Stimulated activated CD4-positive, alpha-beta T cell treated with anti-CD3 and anti-CD28 coated beads, Interleukin-2, amount 100 ng/mL, for 24 hours (primary cell): ENCODE measurements at places on chromosomes 6 and 20.

DNA sequence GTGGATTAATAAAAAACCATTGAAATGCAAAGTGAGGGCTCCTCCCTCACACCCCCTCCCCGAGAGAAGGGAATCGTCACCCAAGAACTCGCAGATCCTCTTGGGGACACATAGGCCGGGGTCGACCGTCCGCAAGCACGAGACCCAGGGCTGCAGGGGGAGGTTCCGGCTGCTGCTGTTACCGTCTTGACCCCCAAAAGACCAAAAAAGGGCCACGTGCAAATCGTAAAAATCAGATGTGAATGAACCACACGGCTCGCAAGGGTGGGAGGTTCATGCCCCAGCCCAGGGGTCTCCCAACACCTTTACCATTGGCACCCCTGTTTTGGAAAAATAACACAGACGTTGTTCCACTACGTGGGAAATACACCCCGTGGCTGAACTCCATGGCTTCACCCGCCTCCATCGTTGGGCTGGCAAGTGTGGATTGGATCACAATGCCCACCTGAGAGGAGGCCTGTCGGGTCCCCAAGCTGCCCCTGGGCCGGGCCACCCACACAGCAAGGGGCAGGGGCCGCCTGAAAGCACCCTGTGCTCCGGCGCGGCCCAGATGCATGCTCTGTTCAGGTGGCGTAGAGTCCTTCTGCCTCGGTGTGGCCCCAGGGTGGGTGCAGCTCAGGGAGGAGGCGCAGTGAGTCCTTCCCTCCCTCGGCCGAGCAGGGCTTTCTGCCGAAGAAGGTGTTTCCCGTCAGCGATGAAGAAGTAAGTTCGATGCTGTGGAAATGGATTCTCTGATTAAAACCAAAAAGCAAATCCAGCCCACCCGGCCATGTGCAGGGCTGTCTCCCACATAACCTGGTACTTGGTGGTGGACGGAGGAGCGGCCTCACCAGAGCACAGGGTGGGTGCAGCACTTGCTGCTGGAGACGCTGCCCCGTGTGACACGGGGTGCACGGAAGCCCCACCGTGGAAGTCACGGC lies 85.0 kb downstream of the YTHDF1 start:
- no peak for DNase-seq

DNA sequence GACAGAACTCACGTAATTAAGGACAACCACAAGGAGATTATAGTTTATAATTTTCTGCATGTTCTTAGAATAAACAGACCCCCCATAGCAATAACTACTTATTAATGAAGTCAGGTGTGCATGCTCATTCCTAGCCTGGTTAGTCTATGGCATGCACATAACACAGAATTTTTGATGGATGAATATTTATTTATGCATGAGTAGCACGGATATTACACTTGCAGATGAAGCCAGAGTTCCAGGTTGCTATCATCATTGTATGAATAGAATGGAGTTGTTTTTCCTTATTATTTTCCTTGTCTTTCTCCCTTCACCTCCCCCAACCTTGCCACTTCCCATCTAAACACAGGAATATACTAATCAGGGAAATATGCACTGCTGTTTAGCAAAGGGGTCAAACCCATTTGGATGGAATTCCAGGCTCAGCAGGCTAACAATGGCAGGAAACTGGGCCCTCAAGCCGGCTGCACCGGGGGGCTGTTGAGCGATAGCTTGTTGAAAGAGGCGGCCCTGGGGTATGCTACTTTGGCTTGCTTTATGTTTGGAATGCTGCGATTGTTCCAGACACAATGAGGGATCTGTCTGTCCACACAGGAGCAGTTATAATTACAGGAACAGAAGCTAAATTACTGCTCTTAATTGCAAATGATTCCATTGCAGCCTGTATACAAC lies 112.6 kb downstream of the TMEM170B start:
- DNase-seq: no peak

DNA sequence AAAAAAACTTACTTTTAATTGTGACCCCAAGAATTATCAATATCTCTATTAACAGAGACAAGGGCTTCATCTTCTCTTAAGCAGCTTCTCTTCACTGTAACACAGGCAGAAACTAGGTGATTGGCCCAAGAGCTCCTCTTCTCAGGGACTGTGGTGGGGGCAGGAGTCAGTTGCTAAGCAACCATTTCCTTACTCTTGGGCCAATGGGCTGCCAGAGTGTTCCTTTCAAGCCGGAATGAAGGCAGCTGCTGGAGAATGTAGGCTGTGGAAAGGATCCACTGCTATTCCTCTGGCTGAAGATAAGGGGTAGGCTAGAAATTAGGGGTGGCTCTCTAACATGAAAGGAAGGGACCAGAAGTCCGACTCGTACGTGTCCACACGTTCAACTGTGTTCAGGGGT lies at the start of gene SEL1L2:
SEL1L2 (minus strand) TSS at position 150 of the 400 bp plus-strand sequence; CDS start at position 70, 80 bp downstream.
- no peak for DNase-seq

GRCh38 chr20:17456279-17456678 lies 74.9 kb downstream of the BFSP1 start:
- DNase-seq: no peak

DNA sequence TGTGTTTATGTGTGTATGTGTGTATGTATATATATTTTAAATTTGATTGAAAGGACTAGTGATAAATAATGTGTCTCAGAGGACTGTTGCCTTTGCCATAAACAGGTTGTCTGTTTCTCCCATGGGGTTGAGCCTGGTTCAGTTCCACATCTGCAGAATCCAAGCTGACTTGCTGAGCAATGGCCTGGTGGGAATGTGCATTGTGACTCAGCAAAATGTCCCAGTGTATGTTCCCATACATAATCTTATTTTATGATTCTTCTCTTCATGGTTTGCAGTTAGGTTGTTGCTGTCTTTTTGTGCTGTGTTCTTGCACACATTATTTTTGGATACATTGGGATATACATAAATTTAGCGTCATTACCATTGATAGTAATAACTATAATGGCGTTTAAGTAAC lies 115.6 kb upstream of the SLC24A3 start:
- DNase-seq: no peak

DNA sequence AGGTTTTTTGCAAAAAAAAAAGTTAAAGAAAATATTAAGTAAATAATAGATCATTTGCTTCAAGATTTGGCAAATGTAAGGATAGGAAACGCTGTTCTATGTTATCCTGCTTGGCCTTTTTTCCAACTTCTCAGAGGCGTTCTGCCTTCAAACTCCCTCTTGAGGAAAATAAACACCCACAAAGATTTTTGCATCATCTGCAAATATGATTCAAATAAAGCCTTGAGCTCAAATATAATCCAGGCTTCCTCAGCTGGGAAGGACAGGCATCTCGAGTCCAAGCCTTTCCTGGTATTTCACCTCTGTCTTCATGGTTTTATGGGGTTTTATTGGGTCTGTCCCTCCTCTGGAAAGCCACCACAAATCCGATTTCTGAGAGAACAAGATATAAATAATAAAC lies 67.7 kb upstream of the PTPN1 start:
- DNase-seq: no peak

GRCh38 chr20:25398376-25399036 lies 7.9 kb upstream of the ABHD12 start:
- DNase-seq: no peak

GRCh38 chr6:83708970-83709747 lies at the start of gene SNAP91:
TSS of gene SNAP91 (minus strand) at chr6:83709101. CDS start at chr6:83707927, 1,174 bp downstream.
- DNase-seq: peak; percentile 22

DNA sequence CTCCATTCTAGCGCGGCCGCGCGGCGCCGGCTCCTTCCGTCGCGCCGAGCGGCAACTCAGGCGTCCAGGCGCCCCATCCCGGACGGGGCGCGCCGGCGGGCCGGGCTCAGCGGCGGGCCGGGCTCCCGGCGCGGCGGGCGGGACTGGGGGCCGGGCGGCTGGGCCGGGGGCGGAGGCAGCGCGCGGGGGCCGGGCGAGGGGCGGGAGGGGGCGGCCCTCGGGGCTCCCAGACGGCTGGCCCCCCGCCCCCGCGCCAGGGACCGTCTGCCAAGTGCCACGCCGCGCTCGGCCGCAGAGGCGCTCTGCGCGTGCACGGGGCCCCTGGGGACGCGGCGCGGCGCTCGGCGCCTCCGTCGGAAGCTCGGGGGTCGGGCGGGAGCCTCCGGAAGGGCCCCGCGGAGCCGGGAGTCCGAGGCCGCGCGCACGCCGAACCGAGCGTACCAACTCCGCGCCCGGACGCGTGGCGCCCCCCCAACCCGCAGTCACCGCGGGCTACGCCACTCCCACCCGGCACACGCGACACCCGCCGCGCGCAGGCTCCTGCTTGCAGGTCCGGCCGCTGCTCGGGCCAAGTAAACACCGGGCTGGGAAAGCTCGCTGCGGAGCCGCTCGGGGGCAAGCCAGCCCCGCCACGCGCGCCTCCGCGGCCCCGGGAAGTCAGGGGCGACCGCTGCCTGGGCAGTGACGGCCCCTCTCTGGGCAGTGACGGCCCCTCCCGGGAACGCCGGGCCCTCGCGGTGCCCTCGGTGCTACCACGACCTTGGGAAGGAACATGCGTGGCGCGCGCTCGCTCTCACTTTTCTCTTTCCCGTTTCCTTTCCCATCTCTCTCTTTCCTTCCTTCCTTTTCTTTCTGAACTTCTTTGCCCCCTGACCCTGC lies at the start of gene PREX1:
PREX1 (minus strand) TSS at position 145 of the 879 bp plus-strand sequence; CDS start at position 6, 139 bp downstream.
- DNase-seq: peak; percentile 78

DNA sequence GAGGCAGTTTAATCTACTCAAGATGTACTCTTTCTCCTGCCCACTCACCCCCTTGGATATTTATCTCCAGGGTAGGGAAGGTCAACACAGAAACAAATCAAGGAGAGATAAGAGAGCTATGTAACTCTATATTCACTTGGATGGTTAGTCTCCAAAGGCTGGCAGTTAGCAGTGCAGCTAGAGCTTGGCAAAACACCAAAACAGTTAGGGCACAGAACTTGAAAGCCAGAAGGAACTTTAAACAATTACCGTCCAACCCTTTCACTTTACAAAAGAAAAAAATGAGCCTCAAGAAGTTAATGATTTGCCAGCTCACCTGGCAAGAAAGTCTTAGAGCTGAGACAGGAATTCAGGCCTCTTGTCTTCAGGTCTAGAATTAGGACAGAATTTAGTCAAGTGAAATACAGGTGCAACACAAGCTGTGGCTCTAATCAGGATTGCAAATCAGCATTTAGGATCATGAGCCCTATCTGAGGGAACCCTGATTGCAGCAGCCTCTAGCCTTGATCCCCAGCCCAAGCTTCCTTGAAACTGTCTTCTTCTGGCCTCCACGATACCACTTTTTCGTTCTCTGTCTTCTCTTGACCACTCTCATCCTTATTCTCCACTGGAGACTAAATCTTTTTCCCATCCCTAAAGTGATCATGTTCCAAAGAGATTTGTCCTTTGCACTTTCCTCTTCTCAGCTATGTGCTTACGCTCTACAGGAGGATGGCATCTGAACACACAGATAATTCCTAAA lies 14.9 kb downstream of the NEDD9 start:
- DNase-seq: no peak

DNA sequence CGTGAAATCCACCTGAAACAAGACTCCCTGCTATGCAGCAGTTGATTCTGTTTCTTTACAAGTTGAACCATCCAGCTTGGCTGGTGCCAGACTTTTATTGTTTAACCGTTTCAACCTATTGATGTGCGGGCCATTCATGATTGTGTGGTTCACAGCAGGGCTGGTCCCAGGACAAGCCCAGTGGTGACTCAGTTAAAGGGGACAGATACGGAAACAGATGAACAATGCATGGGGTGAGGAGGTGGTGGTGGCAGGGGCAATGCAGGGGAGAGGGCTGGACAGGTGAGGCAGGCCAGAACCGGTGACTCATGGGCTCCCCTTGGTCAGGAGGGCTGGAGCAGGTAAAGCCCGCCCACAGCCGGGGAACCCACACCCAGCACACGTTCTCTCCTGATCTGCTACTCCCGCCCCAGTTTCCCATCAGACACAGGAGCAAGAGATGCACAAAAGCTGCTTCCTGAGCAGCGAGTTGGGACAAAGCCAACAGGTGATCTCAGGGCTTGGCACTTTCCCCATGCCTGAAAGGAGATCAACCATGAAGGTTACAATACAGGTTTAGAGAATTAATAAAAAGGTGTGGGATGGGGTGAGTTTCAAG lies 232.2 kb downstream of the LY86 start:
- no peak for DNase-seq
